Naive B cell (primary cell): ENCODE measurements at places on chromosomes 1 and 21.

DNA sequence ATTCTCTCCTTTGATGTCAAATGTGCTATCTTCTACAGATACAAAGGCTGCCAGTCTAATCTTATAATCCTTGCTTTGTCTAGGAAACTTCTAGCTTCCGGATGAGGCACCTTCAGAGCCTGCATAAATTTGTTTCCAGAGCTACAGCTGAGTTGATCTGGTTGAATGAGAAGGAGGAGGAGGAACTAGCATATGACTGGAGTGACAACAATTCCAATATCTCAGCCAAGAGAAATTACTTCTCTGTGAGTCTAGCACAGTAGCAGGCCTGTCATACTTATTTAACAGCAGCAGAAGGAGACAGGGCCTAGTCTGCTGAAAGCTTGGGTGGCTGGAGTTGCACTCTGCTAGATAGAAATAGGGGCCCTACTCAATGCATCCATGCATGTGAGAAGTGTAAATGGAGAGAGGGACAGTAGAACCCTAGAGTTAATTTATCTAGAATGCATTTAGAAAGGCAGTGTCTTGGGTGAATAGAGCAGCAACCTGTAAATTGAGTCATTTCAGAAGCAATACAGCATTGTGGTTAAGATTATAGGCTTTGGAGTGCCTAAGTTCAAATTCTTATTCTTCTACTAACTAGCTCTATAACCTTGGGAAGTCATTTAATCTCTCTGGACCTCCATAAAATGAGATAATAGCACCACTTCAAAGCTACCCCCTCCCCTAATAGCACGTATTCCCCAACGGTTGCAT, 89.0 kb downstream of the MACF1 start:
- no peak for DNase-seq

DNA sequence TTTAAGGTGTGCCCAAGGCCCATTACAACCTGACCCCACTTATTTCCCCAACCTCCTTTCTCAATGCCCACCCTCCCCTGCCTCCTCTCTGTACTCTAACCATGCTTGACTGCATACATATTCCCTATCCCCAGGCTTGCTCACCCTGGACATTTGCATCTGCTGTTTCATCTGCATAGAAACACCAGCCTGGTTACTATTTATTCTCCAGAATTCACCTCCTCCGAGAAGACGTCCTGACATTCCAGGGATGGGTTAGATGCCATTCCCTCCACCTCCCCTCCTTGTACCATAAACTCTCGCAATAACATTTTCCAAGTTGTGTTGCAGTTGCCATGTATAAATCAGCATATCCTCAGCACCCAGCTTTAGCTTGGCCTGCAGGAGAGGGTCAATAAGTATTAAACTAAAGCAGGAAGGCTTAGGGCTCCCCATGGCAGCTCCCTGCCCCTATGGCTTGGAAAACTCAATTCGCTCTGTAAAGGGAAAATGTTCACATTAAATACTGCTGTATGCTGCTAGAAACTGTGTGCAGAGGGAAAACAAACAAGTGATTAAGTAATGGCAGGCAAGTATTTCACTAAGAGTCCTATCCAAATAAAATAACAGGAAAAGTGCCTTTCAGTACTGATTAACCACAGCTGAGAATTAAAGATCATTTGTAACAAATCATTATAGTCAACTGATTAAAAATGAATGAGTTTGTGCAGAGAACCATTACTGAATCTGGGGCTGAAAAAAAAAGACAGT, 202.3 kb downstream of the TNR start:
- DNase-seq = no peak

GRCh38 chr1:64955097-64956009, 11.0 kb downstream of the JAK1 start:
- DNase-seq = no peak

- DNase-seq = no peak
These were observed 15.6 kb downstream of the C21orf91 start for GRCh38 chr21:17803536-17803935.

- peak; percentile 88 for DNase-seq
These were observed at the start of gene UBE2G2 for GRCh38 chr21:44801468-44802395. Gene UBE2G2 (minus strand): TSS chr21:44801820. CDS start chr21:44801748, 72 bp downstream.

- DNase-seq = no peak
These were observed 16.5 kb upstream of the FOXO6 start for GRCh38 chr1:41344708-41345159.

GRCh38 chr21:35414507-35415139, 365.5 kb upstream of the RUNX1 start:
- DNase-seq = no peak

DNA sequence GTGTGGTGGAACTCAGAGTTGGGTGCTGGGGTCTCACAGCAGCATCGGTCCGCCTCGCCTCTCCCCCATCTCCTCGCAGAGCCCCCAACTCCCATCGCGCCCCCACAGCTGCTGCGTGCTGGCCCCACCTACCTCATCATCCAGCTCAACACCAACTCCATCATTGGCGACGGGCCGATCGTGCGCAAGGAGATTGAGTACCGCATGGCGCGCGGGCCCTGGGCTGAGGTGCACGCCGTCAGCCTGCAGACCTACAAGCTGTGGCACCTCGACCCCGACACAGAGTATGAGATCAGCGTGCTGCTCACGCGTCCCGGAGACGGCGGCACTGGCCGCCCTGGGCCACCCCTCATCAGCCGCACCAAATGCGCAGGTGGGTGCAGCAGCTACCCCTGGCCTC, 24.2 kb downstream of the PTPRU start:
- no peak for DNase-seq

GRCh38 chr1:76668046-76668445, 199.2 kb upstream of the ST6GALNAC5 start:
- no peak for DNase-seq

GRCh38 chr1:238628110-238628509, 737.4 kb upstream of the ZP4 start:
- DNase-seq = no peak

- no peak for DNase-seq
These were observed 121.2 kb downstream of the DUSP10 start for GRCh38 chr1:221620437-221621384.

DNA sequence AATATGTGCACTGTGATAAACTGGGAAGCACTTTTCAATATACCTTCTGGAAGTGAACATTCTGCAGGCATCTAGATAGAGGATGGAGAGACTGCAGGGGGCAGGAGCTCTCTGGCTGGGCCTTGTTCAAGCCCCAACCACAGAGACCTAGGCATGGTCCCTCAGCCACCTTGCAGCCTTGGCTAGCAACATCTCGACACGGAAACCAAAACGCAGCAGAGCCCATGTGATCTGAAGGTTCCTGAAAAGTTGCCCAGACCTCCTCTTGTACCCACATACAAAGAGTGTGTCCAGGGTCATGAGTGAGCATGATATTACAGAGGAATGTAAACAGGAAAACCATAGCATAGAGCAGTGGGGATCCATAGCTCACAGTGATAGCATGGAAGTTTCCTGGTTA, 33.1 kb upstream of the SAMD11 start:
- DNase-seq = no peak

GRCh38 chr21:37193676-37194075, 73.5 kb downstream of the VPS26C start:
- no peak for DNase-seq

DNA sequence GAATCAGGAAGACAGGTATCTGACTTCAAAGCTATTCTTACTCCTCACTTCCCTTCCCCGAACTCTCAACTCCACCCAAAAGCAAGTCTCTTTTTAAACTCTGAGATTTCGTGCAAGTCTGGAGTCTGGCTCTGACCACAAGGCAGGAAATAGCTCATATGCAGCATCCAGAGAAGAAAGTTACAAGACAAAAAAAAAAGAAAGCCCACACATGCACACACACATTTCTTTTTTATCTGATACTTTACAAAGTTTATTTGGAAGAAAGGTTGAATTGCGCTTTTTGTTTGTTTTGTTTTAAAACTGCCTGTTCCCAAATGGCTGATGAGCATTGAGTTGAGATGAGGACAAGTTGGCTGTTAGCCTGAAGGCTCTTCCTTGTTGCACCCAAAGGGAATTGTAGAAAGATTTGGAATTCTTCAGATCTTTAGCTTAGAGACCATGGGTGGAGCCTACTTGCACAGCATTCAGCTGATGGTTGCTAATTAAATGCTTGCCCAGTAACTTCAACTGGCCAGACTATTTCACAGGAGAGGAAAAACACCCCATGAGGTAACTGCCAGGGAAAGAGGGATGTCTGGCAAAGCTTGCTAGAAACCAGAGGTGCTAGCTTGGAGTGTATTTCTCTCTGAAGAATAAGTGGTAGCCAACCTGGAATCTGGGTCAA, 490.3 kb downstream of the TTLL7 start:
- no peak for DNase-seq

- no peak for DNase-seq
These were observed 25.6 kb downstream of the LRRC71 start for GRCh38 chr1:156945881-156946661.

GRCh38 chr1:110159168-110159567, 8.9 kb downstream of the SLC6A17 start:
- no peak for DNase-seq

DNA sequence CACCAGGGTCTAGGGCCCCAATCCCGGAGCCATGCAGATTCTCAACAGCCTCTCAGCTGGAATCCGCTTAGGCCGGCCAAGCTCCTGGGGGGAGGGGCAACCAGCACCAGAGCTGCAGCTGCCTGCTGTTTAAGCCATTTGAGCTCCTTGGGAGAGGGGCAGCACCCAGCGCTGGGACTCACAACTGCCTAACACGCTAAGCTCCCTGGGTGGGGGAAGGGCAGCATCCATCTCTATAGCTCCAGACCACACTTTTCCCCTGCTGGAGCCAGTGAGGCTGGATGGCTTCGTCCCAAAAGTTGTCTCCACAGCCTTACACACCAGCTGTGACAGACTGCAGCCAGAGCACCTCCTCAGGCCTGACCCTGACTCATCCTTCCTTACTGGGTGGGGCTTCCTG, 6.9 kb upstream of the PTGFR start:
- DNase-seq = no peak

GRCh38 chr1:232968391-232968790, 18.0 kb downstream of the NTPCR start:
- DNase-seq = no peak

DNA sequence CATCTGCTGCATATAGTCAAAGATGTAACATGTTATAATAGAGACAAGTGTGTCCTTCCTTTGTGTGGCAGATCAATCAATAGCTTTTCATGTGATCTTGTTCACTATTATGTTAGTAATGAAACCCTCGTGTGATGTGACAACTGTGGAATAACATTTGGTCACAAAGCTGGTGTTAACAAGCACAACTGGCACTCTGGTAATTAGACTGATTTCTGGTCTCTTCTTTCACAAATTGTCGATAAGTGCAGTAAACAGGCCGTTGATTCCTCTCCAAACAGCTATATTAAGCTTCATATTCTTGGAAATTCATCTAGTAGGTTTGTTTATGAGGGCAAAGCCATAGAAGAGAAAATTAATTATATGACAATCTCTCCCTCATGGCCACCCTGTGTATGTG, 616.7 kb upstream of the PTBP2 start:
- no peak for DNase-seq

DNA sequence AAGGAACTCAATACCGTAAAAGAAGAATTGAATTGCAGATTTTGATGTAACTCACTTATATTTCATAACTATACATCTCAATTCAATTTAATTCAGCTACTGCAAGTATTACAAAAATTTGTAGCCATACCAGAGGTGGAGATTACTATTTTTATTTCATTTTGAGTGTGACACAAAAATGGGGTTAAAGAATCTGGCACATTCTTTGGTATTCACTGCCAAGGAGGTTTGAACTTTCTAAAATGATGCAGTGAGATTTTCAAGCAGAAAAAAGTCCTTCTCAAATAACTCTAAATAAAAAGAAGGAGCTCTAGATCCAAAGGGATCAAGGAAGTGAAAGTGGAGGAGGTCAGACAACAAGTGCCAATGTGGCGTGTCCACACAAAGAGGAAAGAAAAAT, 569.0 kb downstream of the DPYD start:
- DNase-seq = no peak

- no peak for DNase-seq
These were observed 69.9 kb downstream of the EPB41 start for GRCh38 chr1:28984311-28984684.

DNA sequence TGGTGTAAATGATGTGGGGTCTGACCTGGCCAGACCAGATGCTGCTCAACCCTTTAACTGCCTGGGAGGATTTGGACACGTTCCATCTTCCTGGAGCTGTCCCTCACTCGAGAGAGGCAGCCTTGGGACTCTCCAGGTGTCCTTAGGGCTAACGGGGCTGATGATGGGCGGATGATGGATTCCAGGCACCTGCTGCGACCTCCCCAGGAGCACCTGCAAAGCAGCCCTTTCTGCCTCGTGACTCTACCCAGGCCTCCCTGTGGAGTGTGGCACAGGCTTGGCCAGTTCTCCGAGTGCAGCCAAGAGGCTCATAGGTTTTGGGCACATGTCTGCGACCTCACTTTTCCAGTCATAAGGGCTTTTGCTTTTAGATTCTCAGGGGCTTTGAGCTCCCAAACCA, 12.3 kb upstream of the TRIM17 start:
- DNase-seq = no peak

DNA sequence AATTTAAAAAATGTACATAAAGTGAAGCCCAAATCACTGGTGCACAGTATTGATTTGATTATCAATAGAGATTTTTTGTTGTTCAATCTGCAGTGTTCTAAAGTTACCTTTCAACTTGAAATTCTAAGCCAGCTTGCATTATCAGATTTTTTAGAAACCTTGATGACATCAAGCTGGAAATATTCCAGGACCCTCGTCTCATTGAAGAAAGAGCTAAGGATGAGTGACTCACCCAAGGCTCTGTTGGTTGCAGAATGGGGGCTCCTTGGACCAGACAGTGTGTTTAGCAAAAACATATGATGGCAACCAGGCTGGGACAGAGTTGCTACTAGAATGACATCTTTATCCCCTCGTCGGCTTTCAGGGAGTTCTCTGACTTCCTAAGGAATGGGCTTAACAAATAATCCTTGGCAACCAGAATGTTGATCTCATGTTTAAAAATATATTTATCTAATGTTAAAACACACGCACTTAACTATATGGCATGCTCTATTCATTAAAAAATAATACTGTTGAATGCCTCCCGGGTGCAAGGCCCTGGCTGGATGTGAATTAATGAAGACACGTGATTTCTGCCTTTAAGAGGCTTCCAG, 79.7 kb downstream of the RUNX3 start:
- no peak for DNase-seq

DNA sequence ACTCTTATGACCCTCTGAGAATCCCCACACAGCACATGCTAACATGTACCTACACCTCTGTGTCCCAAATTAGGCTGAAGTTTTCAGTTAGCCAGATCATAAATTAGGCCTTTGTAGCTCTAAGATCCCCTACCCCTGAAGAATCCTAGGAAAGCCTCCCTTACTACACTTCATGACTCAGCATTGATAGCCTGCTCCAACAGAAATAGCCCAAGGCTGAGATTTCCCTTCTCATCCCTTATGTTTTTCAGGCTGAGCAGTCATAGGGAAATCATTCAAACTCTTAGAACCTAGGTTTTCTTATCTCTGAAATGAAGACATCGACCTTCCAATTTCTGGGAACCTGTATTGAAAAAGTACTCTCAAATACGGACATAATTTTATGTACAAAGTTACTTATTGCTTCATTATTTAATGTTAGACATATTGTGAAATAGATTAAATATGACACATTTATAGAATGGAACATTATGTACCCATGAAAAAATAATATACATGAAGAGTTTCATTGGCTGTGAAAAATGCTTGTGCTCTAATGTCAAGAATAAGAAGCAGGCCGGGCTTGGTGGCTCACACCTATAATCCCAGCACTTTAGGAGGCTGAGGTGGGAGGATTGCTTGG, 122.4 kb upstream of the UBE2U start:
- DNase-seq = no peak

- DNase-seq = no peak
These were observed 176.6 kb upstream of the PBX1 start for GRCh38 chr1:164382384-164382783.
